ENCODE measurements at places on chromosomes 16 and 17. TPM values are rescaled to one million over a fixed set of nuclear protein-coding genes. Genes with fewer than 3 reads are reported as not detected.

HS3ST3B1 gene
- 0.68 TPM for total RNA-seq

ERI2 gene
- total RNA-seq, result 15.4 TPM

TBC1D3G gene
- not detected for total RNA-seq

C17orf107 gene
- total RNA-seq, result 0.36 TPM

PDILT gene
- not detected for total RNA-seq

CD300LB gene
- not detected for total RNA-seq

UBFD1 gene
- total RNA-seq, result 54.2 TPM

PYY gene
- not detected for total RNA-seq

HLF gene
- total RNA-seq, result 0.22 TPM

KRTAP1-1 gene
- total RNA-seq, result not detected

FGF11 gene
- total RNA-seq, result 1.0 TPM

GUCY2D gene
- not detected for total RNA-seq

CDRT15L2 gene
- not detected for total RNA-seq

PPM1E gene
- 0.05 TPM for total RNA-seq

GPR142 gene
- total RNA-seq, result not detected

TP53TG3C gene
- total RNA-seq, result not detected

RHBDL1 gene
- total RNA-seq, result 1.0 TPM

TPPP3 gene
- 7.5 TPM for total RNA-seq

TNRC6C gene
- 1.8 TPM for total RNA-seq

SLC7A6 gene
- total RNA-seq, result 35.4 TPM

ABCA8 gene
- 0.40 TPM for total RNA-seq

SOST gene
- not detected for total RNA-seq

MEFV gene
- total RNA-seq, result not detected

HOXB7 gene
- 37.7 TPM for total RNA-seq

DNAH2 gene
- total RNA-seq, result not detected

KLHL10 gene
- 0.19 TPM for total RNA-seq

ADAD2 gene
- total RNA-seq, result not detected

CDRT15 gene
- not detected for total RNA-seq

ABCC6 gene
- 1.6 TPM for total RNA-seq

CCL16 gene
- total RNA-seq, result not detected

ADAM11 gene
- total RNA-seq, result 1.3 TPM

COX6A2 gene
- total RNA-seq, result not detected

MBTPS1 gene
- total RNA-seq, result 46.7 TPM

ZG16 gene
- not detected for total RNA-seq

NPIPB6 gene
- 1.4 TPM for total RNA-seq

KCNJ18 gene
- total RNA-seq, result not detected

KRT13 gene
- total RNA-seq, result 0.28 TPM

RPL23 gene
- total RNA-seq, result 2,516 TPM

BRIP1 gene
- total RNA-seq, result 3.7 TPM

WFDC1 gene
- not detected for total RNA-seq

PRDM7 gene
- total RNA-seq, result not detected

ABCC12 gene
- 0.20 TPM for total RNA-seq

NETO2 gene
- 81.1 TPM for total RNA-seq

CORO6 gene
- total RNA-seq, result 6.6 TPM

STRADA gene
- total RNA-seq, result 29.6 TPM

KRTAP2-1 gene
- not detected for total RNA-seq

STAC2 gene
- total RNA-seq, result 0.93 TPM

Measured in A549 treated with ZK216348 at 1 μM for 4 hours (cell line).